ENCODE measurements at places on chromosomes 5 and 9.

- no peak for DNase-seq
These were observed 764.5 kb upstream of the ADAMTS16 start for GRCh38 chr5:4375640-4376039.

- DNase-seq = no peak
These were observed 158.1 kb downstream of the SIL1 start for GRCh38 chr5:139040081-139040480.

- DNase-seq = no peak
These were observed 153.0 kb upstream of the COL5A1 start for GRCh38 chr9:134488331-134489280.

- DNase-seq = no peak
These were observed 32.8 kb downstream of the TMC1 start for GRCh38 chr9:72554221-72554641.

DNA sequence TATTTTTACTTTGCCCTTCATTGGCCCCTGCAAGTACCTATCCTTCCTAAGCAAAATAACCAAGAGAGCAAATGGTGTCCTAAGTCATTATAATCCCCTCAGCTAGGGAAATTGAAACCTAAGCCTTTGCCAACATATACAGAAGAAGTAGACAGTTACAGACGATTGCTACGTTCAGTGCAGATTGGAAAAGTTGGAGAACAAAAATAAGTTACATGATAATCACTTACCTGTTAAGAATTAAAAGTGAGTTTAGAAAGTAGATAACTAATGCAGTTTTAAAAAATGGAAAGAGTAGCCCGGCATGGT is 244.8 kb downstream of the MPDZ start:
- DNase-seq = no peak

- DNase-seq = no peak
These were observed 157.8 kb downstream of the KCTD16 start for GRCh38 chr5:144328494-144328893.

DNA sequence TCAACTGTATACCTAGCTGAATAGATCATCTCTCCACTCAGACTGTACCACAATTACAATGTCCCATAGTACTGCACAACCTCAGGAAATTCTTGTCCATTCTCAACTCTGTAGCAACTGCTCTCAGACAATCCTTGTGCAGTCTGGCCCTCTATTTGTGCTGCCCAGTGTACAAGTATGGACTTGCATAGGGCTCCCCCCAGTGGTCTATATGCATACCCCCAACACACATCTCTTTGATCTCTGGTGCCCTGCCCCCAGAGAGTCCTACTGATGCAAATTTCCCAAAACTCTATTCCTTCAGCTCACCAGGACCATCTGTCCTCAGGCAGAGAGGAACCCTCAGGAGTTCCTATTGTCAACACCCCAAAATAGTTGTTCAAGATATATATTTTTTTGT is 205.3 kb downstream of the SLCO4C1 start:
- DNase-seq = no peak

DNA sequence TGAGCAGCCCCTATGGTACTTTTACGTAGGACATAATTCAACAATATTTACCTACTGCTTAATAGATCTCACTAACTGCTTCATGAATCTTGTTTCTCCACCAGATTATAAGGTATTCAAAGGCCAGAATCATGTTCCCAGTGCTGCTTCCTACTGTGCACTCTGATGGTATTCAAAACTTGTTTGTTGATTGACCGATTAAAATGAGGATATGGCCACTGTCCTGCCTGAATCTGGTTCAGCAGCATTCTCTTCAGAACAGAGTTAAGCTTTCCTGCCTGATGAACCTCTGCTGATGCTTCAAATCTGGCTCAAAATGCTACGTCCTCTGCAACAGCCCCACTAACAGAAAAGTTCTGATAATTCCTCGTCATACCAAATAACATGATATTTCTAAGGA is 150.7 kb upstream of the ZNF462 start:
- DNase-seq = no peak

DNA sequence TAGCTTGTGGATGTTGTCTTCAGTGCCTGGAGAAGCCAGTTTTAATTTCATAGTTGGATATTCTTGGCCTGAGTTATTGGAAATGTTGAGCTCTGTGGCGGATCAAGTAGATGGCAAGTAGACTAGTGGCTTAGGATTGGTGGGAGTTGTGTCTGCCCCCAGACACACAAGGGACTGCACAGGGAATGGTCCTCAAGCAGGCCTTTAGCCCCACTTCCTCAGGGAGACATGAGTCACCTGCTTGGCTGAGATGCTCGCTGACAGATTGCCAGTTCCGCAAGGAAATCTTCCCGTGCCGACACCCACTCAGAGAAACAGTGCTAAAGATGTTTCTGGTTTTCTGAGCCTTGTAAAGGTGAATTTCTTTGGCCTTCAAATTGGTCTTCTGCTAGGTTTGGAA is 18.8 kb upstream of the CATSPER3 start:
- DNase-seq = no peak

DNA sequence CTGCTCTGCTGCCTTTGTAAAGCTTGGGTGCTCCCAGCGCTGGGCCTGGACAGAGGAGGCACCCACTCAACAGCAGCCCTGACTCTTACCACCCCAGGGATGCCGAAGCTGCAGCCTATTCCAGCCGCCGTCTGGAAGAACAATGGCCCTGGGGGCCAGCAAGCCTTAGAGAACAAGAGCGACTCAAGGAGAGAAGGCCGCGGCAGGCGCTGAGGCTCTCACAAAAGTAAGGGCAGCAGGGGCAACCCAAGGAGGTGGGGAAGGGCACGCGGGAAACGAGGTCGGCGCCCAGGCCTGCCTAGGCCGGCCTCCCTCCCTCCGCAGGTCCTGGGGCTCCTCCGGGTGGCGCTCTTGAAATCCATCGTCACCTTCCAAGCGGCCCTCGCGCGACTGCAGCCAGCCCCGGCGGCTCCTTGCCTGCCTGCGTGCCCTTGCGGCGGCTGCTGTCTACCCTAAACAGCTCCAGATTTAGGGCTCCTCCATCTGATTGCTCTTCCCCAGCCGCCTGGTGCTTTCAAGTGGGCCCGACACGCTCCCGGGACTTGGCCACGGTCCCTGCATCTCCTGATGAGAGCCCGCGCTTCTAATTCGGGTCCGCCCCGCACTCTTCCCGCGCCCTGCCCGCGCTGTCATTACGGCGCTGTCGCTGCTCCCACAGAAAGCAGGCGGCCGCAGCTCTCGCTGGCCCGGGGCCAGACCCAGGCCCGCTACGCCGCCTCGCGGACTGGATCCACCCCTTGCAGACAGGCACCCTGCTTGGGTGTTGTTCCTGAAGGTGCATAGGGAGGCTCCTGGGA is 213.3 kb downstream of the SEMA6A start:
- DNase-seq = no peak

DNA sequence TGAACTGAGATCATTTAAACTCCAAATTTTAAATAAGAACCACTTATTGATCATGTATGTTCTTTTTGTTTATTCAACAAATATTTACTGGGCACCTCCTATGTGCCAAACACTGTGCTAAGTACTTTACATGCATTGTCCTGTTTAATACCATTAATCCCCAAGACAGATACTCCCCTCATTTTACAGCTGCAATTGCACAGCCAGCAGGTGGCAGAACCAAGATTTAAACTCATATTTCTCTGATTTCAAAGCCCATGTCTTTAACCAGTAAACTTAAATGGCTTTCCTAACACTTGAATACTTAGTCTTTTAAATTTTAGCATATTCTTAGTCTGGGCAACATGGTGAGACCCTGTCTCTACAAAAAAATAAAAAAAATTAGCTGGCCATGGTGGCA is 43.4 kb upstream of the KIAA1958 start:
- DNase-seq = no peak

DNA sequence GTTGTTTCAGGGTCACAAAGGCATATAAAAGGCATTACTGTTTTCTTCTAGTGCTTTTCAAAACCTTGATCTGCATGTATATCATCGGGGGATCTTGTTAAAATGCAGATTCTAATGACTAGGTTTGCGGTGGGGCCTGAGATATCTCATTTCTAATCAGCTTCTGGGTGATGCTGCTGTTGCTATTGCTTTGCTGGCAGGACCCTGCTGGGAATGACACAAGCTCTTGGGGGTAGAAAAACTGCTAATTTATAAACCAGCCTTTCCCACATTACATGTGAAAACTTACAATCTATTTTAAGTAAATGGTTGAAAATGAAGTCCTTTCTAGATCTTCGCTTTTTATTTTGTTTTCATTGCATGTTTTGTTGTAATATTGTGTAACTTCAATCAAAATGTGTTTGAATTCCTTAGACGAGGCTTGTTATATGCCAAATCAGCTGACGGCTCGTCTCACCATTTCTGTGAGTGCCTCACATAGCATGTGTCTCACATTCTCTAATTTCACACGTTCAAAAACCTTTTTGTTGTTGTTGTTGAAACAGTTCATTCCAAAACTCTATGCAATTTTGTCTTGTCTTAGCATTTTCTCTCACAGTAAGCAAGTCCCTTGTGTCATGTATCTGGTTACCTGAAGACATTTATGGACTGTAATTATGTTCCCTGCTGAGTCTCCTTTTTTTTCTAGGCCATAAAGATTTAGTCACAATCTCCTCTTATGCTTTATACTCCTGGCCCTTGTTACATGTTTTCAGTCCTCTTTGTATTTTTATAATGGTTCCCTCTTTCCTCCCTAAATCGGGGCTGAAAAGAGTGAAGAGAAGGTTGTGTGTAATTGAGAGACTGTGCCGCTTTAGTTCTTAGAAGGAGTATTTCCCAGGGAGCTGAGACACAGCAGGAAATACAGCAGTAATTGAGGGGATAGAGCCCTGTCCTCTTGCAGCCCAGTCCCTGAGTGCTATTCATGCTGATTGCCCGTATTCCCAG is 521.0 kb upstream of the SEMA6A start:
- DNase-seq = no peak

DNA sequence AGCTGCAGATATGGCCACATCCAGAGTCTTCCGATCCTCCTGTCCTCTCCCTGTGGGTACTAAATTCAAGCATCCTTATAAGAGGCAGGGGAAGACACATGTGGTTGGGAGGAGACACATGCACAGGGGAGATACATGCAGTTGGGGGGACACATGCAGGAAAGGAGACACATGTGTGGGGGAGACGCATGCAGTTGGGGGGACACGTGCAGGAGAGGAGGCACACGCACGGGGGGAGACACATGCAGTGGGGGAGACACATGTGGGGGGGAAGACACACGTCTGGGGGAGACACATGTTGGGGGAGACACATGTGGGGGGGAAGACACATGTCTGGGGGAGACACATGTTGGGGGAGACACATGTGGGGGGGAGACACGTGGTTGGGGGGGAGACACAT is 21.2 kb upstream of the OLFM1 start:
- DNase-seq = no peak

DNA sequence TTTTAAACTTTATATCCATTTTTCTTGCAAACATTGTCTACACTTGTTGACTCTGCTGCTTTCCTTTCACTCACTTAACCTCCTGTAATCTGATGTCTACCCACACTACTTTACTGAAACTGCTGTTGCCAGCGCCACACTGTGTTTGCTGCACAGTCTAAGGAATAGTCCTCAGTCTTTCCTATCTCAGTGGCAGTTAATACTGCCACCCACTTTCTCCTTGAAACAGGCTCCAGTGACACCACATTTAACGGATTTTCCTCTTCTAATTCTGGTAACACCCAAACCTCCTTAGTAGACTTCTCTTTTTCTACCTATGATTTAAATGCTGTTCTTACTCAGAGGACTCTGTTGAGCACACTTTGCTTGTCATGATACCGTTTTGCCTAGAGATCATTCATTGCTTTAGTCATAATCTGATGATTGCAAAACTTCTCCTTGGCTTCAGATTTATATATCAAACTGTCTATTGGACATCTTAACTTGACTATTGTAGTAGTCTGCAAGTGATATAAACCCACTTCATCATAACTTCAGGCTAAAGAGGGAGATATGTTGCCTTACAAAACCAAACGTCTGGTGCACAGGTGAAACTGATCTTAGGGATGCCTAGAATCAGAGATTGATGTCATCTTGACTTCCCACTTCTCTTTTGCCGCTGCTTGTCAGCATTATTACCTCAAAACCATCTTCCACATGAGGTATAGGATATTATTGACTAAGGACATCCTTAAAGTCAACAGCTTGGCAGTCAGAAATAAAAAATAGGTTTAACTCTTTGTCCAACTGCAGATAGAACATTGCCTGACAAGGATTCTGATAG is 94.1 kb downstream of the CDC42SE2 start:
- no peak for DNase-seq

GRCh38 chr5:96615223-96615622 is 47.0 kb upstream of the CAST start:
- DNase-seq = no peak

- no peak for DNase-seq
These were observed 1.8 kb upstream of the ADCY2 start for GRCh38 chr5:7393921-7394799.

GRCh38 chr5:59038798-59039295 is 456.0 kb downstream of the RAB3C start:
- no peak for DNase-seq

GRCh38 chr5:138953387-138954256 is 78.5 kb upstream of the LRRTM2 start:
- no peak for DNase-seq

DNA sequence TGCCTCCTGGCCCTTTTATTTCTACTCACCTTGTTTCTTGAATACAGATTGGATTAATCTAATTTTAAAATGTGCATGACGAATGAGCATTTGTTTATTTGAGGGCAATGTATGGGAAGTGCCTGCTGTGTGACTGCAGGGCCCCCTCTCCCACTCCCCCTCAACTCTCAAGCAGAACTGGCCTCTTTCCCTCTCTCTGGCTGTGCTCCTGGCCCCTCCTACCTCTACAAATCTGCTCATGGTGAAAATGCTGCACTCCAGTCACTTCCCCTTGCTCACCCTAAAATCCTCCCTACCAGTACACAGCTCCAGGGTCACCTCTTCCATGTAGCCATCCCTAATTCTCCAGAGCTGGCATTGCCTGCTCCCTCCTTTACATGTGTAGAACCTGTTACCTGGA is 17.2 kb upstream of the NDST1 start:
- no peak for DNase-seq

- DNase-seq = no peak
These were observed 107.0 kb upstream of the RETREG1 start for GRCh38 chr5:16723821-16724220.

DNA sequence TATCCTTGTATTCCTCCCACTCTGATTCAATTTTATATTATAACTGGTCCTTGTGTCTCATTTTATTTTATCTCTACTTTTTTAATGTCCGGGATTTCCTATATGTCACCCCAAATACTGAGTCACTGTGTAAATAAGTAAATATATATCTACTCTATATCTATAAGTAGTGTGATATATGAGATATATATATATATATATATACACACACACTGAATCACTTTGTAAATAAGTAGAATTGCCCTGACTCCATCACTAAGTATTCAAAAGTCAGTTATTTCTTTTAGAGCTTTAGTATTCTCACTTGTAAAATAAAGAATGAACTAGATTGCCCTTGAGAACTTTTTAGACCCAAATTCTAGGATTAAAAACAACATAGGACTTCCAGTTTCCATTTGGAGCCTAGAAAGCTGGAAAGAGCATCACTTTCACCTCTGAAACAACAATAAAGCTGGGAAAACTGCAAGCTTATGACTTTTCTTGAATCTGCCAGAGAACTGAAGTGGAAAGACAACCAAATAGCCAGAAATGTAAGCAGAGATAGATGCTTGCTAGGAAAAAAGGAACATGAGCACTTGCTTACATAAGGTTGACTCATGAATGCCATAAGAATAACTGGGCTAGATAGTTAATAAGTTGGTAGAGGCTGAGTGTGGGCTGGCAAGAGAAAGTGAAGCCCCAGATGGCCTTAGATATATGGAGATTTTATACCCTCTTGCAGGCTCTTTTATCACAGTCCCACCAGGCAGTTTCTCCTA is 171.1 kb upstream of the TLX3 start:
- DNase-seq = no peak

GRCh38 chr5:139696894-139697658 is 48.9 kb downstream of the CXXC5 start:
- no peak for DNase-seq

Measured in esophagus squamous epithelium (tissue), 5 donors.